ENCODE measurements at places on chromosomes 7 and 10.

- no peak for DNase-seq
These were observed 168.4 kb upstream of the WNT16 start for GRCh38 chr7:121160150-121161008.

DNA sequence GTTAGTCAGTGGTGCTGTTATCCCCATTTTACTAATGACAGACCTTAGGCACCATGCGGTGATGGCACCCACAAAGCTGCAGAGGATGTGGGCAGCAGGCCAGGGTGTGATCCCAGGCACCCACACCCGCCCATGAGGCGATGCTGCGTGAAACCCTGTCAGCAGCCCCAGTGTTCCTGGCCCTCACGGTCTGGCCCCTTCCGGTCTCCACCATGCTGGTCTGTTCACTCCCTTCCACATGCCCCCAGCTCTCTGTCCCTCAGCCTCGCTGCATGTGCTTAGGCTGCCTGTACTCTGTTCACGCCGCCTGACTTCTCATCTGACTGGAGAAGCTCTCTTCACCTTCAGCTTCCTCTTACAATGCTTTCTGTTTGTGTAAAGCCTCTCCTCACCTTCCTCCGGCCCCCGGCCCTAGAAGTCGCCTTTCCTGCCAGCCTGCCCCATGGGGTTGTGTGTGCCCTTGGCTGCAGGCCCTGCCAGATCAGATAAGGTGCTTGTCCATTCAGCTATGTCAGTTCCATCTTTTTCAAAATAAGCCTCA, 17.6 kb upstream of the ORAI2 start:
- no peak for DNase-seq

DNA sequence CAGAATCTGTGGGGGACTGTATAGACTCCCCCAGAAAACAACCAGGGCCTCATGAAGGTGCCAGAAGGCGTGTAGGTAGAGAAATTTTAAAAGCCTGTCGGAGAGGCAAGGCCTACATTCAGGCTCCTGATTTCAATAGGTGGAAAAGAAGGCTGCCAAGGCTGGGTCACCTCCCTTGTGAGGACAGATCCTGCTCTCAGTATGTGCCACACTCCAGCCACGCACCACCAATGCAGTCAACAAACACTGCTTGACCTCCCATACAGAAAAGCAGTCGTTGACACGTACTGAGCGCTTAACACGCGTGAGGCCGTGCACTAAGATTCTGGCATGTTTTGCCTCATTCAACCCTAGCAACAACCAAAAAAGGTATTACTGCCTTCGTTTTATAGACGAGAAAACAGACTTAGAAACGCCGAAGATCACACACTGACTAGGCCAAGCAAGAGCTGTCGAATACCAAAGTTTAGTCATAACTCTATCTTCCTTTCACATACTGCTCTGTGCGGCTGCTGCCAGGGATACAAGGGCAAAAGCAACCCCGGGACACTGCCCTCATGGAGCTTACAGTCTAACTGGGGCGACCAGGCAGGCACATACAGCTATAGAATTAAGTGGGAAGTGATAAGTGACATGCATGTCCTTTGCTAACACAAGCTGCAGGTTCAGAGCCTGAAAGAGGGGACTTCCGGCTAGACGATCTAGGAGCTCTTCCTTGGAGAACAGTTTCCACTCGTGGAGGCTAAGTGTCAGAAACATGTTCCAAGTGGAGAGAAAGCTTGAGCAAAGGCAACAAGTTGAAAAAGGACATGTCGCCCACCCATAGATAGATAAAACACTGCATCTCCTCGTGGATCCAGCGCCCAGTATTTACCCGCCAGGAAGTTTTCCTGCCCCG, 797 bp upstream of the NKX2-3 start:
- DNase-seq: no peak

DNA sequence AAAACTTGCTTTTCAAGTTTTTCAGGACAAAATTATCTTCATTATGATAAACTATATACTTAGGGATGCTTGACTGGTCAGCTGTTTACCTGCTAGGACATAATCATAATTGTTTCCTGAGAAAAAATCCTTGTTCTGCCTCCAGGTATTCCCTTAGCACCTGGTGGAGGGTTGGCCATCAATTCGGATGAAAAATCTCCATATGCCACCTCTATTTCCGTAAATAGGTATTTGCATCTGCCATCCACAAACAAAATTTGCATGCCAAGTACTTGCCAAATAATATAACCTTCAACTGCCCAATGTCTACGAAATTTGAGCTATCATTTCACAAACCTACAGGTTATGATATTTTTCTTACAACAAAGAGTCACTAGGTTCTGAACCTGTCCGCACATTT, 126.2 kb downstream of the RNF133 start:
- no peak for DNase-seq

DNA sequence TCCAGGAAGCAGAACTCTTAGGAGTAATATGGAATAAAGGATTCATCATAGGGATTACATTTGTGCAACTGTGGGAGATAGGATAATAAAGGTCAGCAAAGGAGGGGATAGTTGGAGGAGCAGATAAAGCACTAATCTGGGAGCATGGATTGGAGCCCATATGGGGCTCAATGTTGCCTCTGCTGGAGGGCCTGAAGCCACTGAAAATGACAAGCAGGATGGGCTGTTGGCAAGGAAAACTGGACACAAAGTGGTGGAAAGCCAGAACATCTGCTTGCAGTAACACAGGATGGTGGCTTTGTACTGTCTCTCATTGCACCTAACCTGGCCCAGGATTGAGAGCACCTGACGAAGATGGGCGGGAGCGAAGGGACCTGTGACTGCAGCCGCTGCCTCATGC, 15.0 kb upstream of the COMMD3 start:
- no peak for DNase-seq

GRCh38 chr10:75400163-75400770, 1.3 kb downstream of the ZNF503 start:
- DNase-seq: no peak

DNA sequence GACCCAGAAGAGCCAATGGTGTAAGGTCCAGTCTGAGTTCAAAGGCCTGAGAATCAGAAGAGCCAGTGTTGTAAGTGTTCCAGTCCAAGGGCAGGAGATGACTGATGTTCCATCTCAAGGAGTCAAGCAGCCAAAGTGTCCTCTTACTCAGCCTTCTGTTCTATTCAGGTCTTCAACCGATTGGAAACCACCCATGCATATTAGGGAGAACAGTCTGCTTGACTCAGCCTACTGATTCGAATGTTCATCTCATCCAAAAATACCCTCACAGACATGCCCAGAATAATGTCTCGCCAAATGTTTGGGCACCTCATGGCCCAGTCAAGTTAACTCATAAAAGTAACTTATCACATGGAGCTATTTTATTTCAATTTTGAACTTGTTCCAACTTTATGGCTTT, 2.9 kb upstream of the WDFY4 start:
- DNase-seq: no peak

DNA sequence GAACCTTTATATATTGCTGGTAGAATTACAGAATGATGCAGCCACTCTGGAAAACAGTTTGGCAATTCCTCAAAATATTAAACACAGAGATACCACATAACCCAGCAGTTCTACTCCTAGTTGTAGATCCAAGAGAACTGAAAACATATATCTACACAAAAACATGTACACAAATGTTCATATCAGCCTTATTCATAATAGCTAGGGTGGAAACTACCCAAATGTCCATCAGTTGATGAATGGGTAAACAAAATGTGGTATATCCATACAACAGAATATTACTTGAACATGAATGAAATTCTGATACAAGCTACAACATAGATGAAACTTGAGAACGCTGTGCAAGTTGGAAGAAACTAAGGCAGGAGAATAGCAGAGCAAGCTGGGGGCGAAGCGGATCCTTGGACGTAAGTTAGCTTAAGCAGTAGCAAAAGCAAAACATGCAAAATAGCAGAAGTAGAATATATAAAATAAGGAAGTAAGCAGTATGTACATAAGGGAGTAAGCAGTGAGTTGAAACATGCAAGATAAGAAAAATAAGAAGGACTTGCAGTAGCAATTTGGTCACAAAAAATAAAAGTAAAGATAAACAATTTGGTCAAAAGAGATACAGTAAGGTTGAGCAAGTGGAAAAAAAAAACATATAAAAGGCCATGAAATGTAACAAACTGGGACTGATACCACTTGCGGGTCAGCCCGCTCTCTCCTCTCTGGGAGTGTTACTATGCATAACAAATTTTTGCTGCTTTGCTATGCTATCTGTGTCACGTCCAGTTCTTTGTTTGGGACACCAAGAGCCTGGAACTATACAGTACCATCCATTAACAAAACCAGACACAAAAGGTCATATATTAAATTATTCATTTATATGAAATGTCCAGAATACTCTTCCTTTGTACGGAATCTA, 18.0 kb upstream of the HILPDA start:
- no peak for DNase-seq

GRCh38 chr10:79038841-79039201, 29.9 kb upstream of the ZMIZ1 start:
- DNase-seq: no peak

- DNase-seq: no peak
These were observed 33.9 kb upstream of the SLC29A3 start for GRCh38 chr10:71285180-71285545.

GRCh38 chr10:45370202-45370955, 3.6 kb upstream of the ALOX5 start:
- DNase-seq: no peak

- no peak for DNase-seq
These were observed 3.2 kb upstream of the EGR2 start for GRCh38 chr10:62819141-62819920.

DNA sequence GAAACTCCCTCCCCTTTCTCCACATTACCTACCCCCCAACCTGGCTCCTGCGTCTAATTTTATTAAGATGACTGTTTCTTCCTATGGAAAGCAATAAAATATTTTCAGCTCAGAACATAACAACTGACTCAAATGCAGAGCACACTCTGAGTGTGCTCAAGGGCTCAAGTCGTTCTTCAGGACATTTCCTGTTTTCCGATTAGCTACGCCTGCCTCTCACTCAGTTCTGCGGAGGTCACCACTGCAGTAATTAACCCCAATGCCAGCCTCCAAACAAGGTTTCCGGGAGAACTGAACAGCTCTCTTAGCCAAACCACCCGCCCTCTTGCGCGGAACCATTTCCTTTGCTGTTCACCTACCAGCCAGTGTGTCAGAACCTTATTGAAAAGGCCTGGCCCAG, 19.3 kb downstream of the MYOF start:
- no peak for DNase-seq

DNA sequence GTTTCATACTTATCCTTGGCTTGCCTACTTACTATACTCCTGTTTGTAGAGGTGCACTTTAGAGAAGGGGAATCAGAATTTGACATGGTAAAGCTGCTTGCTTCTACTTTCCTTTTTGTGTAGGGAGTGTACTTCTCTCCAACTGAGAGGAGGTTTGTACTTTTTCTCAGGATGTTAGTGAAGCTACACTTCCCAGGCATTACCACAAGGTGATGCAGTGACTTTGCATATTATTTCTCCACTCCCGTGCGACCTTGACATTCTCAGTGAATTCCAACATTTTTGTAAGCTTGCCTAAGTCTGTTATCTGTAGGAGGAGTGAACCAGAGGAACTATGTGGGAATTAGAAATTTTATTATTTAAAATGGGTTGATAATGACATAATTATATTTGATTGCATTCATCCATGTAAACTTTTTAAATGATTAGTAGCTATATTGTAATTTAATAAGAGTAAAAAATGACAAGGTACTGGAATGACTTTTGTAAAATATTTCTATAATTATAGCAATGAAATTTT, 5.2 kb downstream of the TAX1BP1 start:
- peak; percentile 44 for DNase-seq
